ENCODE measurements at places on chromosomes 11 and 22. TPM values are rescaled to one million over a fixed set of nuclear protein-coding genes. Genes with fewer than 3 reads are reported as not detected.

DNA sequence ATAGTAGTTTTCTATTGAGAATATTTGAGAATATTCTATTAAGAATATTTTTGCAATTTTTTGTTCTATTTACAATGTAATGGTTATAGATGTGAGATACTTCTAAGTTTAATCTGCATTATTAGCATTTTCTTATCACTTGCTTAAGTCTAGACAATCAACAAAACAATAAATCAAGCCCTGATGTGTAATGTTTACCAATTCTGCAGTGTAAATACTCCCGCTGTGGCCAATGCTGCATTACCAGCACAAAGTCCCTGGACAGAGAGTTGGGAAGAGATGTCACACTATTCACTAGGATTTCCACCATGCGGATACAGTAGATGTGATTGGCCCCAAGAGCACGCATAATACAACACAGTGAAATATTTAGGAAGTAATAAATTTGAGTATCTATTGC is 47.6 kb upstream of the GCAT start:
- H3K4me3 ChIP-seq, result no peak overlapping the region
- H3K36me3 ChIP-seq, result peaks cover 36% of the 10 kb centered on the region
- no peaks in the 10 kb centered on the region for H3K27me3 ChIP-seq

GRCh38 chr11:45321669-45322068 is 35.5 kb upstream of the SYT13 start:
- H3K4me3 ChIP-seq, result no peak overlapping the region
- no peaks in the 10 kb centered on the region for H3K4me1 ChIP-seq
- peaks cover 60% of the 10 kb centered on the region for H3K27me3 ChIP-seq
- H3K36me3 ChIP-seq, result no peaks in the 10 kb centered on the region

DNA sequence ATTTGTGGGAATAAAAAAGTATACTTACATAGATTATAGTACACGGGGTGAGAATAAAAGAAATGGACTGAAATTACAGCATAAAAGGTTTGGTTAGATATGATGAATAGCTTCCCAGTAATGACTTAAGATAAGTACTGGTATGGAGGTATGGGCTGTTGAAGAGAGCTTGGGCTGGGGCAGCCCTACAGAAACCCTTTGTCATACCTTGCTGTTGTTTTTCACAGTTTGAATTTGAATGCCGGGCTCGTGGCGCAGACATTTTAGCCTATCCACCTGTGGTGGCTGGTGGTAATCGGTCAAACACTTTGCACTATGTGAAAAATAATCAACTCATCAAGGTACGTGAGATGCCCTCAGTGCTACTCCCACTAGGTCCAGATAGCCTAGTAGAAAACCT is 42.3 kb upstream of the RBX1 start:
- H3K36me3 ChIP-seq, result peaks cover 23% of the 10 kb centered on the region
- H3K4me3 ChIP-seq, result no peak overlapping the region
- DNase-seq, result no peak
- H3K27ac ChIP-seq, result no peak overlapping the region
- H3K27me3 ChIP-seq, result no peaks in the 10 kb centered on the region

MRGPRE gene
- total RNA-seq, result not detected

FOXRED1 gene
- 22.0 TPM for total RNA-seq

APOA5 gene
- total RNA-seq, result not detected

- peaks cover 40% of the 10 kb centered on the region for H3K4me1 ChIP-seq
- DNase-seq, result no peak
- no peaks in the 10 kb centered on the region for H3K36me3 ChIP-seq
These were observed 93.5 kb downstream of the PDHX start for GRCh38 chr11:35009944-35010342.

- H3K27ac ChIP-seq, result peak overlapping the region; percentile 53
- no peaks in the 10 kb centered on the region for H3K27me3 ChIP-seq
- H3K4me3 ChIP-seq, result no peak overlapping the region
These were observed 44.4 kb upstream of the CLDN5 start for GRCh38 chr22:19568337-19569275.

DNA sequence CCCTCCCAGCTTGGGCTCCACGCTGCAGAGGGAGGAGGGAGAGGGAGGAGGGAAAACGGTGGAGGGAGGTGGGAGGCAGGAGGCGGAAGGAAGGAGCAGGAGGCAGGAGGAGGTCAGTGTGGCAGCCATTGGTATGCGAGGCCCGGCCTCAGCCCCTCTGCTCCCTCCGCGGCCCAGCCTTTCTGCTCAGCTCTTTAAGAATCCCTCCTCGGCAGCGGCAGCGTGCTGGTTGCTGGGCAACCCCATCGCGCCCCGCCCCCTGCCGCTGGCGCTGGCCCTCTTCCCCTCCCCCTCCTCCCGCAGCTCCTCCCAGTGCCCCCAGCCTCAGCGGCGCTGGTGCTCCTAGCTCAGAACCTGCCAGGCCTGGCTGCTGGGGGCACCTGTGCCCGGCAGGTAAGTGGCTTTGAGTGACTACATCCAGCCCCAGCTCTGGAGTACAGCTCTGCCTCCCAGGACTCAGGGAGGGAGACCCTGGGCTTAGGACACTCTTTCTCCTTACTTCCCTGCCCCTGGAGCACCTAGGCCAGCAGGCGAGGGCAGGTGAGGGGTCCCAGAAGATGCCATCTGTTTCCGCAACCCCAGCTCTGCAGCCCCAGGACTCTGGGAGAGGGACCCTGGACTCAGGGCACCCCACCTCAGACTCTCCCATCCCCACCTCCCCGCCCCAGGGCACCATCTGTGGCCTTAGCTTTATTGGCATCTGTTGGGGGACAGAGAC is 7.2 kb upstream of the FLRT1 start:
- no peaks in the 10 kb centered on the region for H3K4me1 ChIP-seq
- H3K36me3 ChIP-seq, result no peaks in the 10 kb centered on the region
- H3K27ac ChIP-seq, result no peak overlapping the region

- H3K4me1 ChIP-seq, result no peaks in the 10 kb centered on the region
- no peaks in the 10 kb centered on the region for H3K27me3 ChIP-seq
- no peak overlapping the region for H3K27ac ChIP-seq
These were observed 35.9 kb downstream of the SHISAL1 start for GRCh38 chr22:44276706-44277356.

GRCh38 chr11:10051868-10052586 is 242.0 kb downstream of the SBF2 start:
- H3K4me3 ChIP-seq, result no peak overlapping the region
- 0 out of 2 replicates have a peak, but pooled peaks cover 5% of the 10 kb centered on the region for H3K4me1 ChIP-seq
- no peak overlapping the region for H3K27ac ChIP-seq
- no peaks in the 10 kb centered on the region for H3K27me3 ChIP-seq
- no peaks in the 10 kb centered on the region for H3K36me3 ChIP-seq

TRIM6 gene
- 3.6 TPM for total RNA-seq

DNA sequence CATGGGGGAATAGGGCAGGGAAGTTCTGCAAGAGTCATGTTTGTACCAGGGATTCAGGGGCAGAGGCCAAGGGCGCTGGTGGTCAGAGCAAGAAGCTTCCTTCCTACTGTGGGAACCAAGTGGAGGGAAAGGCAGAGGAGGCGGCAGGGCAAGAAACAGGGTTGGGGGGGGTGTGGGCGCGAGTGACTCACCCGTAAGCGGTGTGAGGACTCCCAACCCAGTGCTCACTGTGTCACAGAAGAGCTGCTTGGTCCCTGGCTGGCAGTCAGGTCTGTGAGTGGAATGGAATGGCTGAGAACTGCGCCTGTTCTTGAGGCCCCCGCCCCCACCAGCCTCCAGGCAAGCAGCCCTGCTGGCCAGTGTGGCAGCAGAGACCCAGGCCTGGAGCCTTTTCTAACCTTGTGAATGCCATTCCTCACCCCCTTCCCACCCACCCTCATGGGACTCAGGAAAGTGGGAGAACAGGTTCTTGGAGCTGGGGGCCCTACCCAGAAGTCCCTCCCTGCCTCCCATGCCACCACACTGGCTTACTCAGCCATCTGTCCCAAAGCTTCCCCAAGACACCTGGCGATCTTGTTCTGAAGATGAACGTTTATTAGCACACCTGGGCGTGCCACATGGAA is 4.7 kb downstream of the LRRC10B start:
- no peaks in the 10 kb centered on the region for H3K4me1 ChIP-seq
- H3K4me3 ChIP-seq, result no peak overlapping the region
- H3K36me3 ChIP-seq, result no peaks in the 10 kb centered on the region
- H3K27me3 ChIP-seq, result 0 out of 2 replicates have a peak, but pooled peaks cover 1% of the 10 kb centered on the region
- no peak overlapping the region for H3K27ac ChIP-seq
- no peak for DNase-seq

GRCh38 chr22:39367035-39367434 is 17.2 kb downstream of the SYNGR1 start:
- no peak for DNase-seq
- H3K36me3 ChIP-seq, result no peaks in the 10 kb centered on the region
- no peak overlapping the region for H3K27ac ChIP-seq
- no peaks in the 10 kb centered on the region for H3K27me3 ChIP-seq
- no peak overlapping the region for H3K4me3 ChIP-seq

GRCh38 chr11:42422090-42422489 is 889.7 kb upstream of the API5 start:
- no peaks in the 10 kb centered on the region for H3K36me3 ChIP-seq
- no peaks in the 10 kb centered on the region for H3K4me1 ChIP-seq
- H3K27me3 ChIP-seq, result no peaks in the 10 kb centered on the region
- no peak overlapping the region for H3K4me3 ChIP-seq

CCDC87 gene
- 0.11 TPM for total RNA-seq

- no peak overlapping the region for H3K27ac ChIP-seq
- no peak overlapping the region for H3K4me3 ChIP-seq
- no peak for DNase-seq
- no peaks in the 10 kb centered on the region for H3K36me3 ChIP-seq
- H3K27me3 ChIP-seq, result no peaks in the 10 kb centered on the region
These were observed 3.0 kb upstream of the IFITM10 start for GRCh38 chr11:1753229-1753928.

GRCh38 chr22:38313384-38313955 is 3.8 kb downstream of the CSNK1E start:
- peaks cover 59% of the 10 kb centered on the region for H3K4me1 ChIP-seq
- peak; percentile 84 for DNase-seq
- H3K27me3 ChIP-seq, result no peaks in the 10 kb centered on the region
- peak overlapping the region; percentile 100 for H3K4me3 ChIP-seq

GRCh38 chr11:109940816-109941215 is 152.4 kb upstream of the ZC3H12C start:
- H3K27me3 ChIP-seq, result no peaks in the 10 kb centered on the region
- H3K4me1 ChIP-seq, result peaks cover 27% of the 10 kb centered on the region
- H3K4me3 ChIP-seq, result no peak overlapping the region
- no peaks in the 10 kb centered on the region for H3K36me3 ChIP-seq
- peak; percentile 95 for DNase-seq
- H3K27ac ChIP-seq, result peak overlapping the region; percentile 47

- H3K36me3 ChIP-seq, result no peaks in the 10 kb centered on the region
- H3K27ac ChIP-seq, result no peak overlapping the region
- no peaks in the 10 kb centered on the region for H3K4me1 ChIP-seq
- no peak overlapping the region for H3K4me3 ChIP-seq
- no peaks in the 10 kb centered on the region for H3K27me3 ChIP-seq
These were observed 119.0 kb downstream of the CADM1 start for GRCh38 chr11:115385226-115385625.

GRCh38 chr22:50015451-50016307 is 3.1 kb upstream of the IL17REL start:
- no peaks in the 10 kb centered on the region for H3K4me1 ChIP-seq
- no peaks in the 10 kb centered on the region for H3K36me3 ChIP-seq
- H3K4me3 ChIP-seq, result no peak overlapping the region

DLG2 gene
- 1.7 TPM for total RNA-seq

KCNJ11 gene
- total RNA-seq, result not detected

DNA sequence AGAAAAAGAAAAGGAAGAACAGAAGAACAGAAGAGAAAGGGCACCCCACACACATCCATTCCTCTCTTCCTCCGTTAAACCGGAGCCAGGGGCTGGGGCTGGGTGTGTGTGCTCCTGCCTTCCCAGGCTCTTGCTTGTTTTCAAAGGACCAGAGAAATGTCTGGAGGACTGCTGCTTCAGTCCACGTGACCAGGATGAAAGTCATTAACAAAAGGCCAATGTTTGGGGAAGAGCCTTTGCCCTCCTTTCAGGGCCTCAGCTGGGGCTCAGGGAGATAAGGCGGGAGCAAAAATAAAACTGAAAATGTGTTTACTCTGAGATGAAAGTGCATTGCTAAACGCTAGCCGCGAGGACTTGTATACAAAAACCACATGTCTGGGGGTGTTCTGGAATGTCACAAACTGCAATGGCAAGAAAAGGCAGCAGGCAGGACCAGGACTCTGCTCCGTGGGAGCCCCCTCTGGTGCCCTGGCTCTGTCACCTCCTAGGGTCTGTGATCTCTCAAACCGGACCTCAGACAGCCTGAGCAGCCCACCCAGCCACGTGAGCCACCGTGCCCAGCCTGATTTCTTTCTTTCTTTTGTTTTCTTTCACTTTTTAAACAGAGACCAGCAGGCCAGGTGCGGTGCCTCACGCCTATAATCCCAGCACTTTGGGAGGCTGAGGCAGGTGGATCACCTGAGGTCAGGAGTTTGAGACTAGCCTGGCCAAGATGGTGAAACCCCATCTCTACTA is 31.6 kb upstream of the MYH9 start:
- peaks cover 24% of the 10 kb centered on the region for H3K4me1 ChIP-seq
- H3K27ac ChIP-seq, result no peak overlapping the region
- H3K36me3 ChIP-seq, result no peaks in the 10 kb centered on the region
- peak overlapping the region; percentile 27 for H3K4me3 ChIP-seq
- no peaks in the 10 kb centered on the region for H3K27me3 ChIP-seq

C11orf16 gene
- not detected for total RNA-seq

DNA sequence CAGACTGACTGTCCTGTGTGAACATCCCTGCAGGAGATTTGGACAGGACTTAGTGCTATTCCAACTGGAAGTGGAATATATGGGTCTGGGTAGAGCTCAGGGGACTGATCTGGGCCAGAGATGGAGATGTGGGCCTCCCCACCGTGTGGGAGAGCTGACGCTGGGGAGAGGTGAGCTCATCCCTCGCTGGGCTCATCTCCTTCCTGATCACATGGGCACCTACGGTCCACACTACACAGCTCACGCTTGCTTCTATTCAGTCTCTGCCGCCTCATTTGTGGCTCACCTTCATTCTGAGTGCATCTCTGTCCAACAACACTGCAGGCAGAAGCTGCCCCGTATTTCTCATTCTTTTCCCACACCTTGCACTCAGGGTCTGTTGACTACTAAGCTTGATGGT is 16.6 kb upstream of the RAB1B start:
- DNase-seq, result no peak
- H3K36me3 ChIP-seq, result no peaks in the 10 kb centered on the region
- H3K27me3 ChIP-seq, result no peaks in the 10 kb centered on the region
- H3K4me1 ChIP-seq, result no peaks in the 10 kb centered on the region

DNA sequence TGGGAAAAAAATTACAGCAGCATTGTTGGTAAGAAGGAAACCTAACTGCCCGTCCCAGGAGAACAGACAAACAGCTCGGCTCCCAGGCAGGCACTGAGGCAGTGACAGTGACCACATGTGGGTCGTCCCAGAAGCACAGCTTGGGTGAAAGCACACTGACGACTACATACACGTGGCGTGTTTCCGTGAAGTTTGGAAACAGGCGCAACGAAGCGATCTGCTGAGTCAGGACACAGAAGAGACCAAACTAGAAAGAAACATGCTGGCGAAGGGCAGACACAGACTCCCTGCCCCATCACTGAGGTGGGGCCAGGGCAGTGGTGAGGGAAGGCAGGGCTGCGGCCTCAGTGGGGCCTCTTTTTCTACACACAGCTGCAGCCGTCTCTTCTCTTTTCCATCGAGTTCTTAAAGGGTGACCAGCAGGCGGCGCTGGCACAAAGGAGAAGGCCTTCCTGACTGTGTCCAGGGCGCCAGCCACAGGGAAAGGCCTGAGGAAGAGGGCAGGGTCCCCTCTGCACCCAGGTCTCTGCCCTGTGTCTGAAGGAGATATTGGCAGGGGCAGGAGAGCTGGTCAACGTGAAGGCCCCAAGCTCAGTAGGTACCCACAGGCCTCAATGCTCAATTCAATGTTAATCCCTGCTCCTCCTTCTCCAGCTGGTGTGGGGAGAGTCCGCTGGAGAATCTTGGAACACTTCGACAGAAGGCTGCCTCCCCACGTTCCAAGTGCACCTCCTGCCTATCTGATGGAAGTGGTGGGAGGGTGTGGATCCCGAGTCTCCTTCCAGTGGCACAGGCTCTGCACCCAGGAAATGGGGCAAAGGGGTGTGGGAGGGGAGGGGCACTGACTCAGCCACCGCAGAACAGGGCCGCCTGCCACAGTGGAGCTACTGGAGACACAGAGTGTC is 19.9 kb downstream of the CARS1 start:
- no peak overlapping the region for H3K4me3 ChIP-seq
- no peaks in the 10 kb centered on the region for H3K4me1 ChIP-seq
- peaks cover 82% of the 10 kb centered on the region for H3K36me3 ChIP-seq
